CD4-positive, alpha-beta T cell treated with Interleukin-1 beta for 1 hour (primary cell): ENCODE measurements at places on chromosomes 2 and 18.
A peak's percentile ranks its signal among the peaks of the same experiment; 100 is the strongest.

DNA sequence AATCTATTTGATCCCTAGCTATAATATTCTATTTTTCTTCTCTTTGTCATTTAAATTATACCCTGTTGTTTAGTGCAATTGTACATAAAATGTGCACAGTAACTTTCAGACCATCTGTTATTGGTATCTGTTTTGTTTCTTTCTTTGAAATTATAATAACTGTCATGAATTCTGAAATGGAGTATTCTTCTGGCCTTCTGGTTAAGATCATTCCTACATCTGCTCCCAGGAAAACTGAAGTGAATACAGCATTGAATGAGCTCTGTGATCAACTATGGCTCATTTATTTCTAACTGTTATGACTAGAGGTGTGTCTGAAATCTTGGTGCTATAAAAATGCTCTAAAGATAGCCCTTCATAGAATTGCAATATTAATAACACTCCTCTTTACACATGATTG, 788.4 kb upstream of the TMEFF2 start:
- no peak for DNase-seq

DNA sequence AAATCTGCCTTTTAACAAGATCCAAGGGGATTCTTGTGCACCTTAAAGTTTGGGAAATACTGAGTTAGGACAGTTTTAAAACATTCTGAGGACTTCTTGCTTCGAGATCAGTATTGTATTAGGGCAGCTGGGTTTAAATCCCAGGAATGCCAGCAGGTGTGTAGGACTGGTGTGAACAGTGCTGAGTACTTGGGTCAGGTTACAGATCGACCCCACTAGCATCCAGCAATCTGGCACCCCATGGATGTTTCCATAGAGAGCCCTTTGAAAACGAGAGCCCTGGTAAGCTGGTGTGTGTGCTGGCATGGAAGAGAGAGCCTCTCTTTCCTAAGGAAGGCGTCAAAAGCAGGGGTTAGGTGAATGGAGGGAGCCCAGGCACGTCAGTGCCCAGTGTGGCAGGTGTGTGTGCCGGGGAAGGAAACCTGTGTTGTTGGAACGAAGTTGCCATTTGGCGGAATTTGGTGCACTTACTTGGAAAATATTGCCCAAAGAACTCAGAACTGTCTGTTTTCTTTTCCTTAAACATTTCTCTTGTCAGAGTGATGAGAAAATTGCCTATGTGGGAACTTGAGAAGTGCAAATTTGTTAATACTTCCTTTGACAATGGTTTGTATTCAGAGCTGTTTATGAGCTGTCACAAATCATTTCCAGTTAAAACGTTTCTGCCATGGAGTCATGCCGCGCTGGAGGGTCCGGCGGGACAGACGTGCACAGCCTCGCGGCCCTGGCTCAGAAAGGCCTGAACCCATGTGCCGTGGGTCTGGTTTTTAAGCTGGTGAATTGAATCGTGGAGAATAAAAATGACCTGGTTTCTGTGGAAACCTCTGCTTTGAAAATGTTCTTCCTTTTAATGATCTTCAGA, 38.1 kb downstream of the LDLRAD4 start:
- no peak for DNase-seq

DNA sequence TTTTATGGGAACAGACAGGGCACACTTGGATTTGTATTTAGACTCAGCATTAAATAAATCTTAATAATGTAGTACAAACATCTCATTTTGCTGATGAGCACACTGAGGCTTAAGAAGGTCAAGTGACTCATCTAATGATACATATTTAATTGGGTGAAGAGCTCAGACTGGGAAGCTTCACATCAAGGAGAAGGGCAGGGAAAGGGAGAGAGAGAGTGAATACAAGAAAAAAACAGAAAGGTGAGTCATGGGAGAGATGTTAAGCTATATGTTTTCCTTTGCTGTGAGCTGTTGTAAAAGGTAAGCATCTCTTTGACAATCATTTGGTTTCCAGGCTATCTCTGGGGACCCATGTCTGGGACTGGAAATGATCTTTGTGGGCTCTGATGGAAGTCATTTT, 277.8 kb downstream of the SETBP1 start:
- no peak for DNase-seq

GRCh38 chr2:82224301-82224940, 1919.9 kb upstream of the LRRTM1 start:
- DNase-seq = no peak

- DNase-seq = no peak
Measured at GRCh38 chr2:231222318-231223000, 24.0 kb downstream of the ARMC9 start.

- peak; percentile 18 for DNase-seq
Measured at GRCh38 chr2:172806493-172806892, 70.8 kb downstream of the RAPGEF4 start.

GRCh38 chr2:122261911-122262310, 506.5 kb downstream of the TSN start:
- no peak for DNase-seq

DNA sequence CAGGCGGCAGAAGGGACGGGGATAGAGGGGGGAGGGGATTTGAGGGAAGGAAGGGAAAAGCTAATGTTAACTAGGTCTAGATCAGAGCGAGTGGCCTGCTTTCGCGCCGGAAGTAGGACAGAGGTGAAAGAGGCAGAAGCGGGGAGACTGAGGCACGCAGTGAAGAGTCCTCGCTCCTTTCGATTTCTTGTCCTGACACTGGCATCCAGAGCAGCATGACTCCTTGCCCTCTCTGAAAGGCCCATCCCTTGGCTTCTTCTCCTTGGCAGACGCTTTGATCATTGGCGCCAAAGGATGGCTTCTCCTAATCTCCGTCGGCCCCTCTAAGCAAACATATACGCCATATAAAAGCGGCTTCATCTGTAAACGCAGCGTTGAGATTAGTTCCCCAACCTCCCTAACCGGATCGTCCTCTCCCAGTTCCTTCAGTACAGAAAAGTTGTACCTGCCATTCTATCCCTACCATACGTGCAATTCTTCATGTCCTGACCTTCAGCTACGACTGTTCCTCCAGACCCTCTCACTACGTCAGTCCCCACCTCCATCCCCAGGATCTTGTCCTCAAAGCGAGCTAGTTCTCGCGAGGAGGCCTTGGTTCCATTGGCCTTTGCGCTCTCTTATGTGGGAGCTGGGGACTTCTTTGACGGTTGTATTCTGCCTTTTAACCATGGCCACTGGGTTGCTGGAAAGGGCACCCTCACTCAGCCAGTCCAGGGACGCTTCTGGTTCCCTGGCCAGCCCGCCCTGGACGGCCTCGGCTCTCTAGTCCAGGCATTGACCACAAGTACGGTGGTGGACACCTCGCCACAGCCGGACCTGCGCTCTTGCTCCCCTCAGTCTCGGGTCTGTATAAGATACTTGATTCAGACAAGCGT, 857 bp upstream of the NEUROD1 start:
- no peak for DNase-seq

DNA sequence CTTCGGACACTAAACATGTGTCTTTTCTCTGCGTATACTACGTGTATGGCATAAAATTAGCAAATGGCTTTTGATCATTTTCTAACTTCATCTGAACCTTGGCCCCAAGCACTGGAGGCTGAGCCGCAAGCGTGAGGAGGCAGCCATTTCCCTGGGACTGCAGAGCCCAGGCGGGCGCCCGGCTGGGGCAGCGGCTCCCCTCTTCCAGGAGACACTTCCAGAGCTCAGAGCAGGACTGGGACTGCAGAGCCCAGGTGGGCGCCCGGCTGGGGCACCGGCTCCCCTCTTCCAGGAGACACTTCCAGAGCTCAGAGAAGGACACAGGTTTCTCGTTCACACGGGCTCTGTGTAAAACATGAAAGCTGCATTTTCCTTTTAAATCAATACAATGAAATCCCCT, 484.1 kb upstream of the SALL3 start:
- no peak for DNase-seq

DNA sequence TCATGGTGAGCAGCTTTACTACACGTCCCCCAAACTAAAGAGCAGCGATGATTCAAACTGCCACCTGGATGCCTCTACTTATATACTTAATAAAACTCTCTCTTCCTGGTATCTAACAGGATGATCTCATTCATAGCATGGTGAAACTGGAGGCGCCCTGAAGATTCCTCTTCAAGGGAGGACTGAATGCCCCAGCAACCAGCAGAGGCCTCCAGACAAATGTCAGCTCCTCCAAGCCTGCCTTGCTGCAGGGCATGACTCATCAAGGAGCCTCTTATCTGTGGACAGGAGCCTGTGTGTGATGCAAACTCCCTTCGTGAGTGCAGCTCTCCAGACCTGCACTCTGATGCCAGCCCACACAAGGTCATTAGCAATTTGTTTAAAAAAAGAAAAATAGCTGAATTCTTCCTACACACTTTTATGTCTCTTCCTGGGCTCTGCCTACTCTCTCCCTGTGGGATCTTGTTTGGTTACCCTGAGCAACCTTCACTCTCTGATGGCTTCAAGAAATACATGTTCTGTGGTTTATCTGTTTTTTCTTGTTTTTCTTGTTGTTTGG, 30.2 kb downstream of the LONRF2 start:
- no peak for DNase-seq

GRCh38 chr18:7821784-7822183, 254.7 kb downstream of the PTPRM start:
- DNase-seq = no peak

DNA sequence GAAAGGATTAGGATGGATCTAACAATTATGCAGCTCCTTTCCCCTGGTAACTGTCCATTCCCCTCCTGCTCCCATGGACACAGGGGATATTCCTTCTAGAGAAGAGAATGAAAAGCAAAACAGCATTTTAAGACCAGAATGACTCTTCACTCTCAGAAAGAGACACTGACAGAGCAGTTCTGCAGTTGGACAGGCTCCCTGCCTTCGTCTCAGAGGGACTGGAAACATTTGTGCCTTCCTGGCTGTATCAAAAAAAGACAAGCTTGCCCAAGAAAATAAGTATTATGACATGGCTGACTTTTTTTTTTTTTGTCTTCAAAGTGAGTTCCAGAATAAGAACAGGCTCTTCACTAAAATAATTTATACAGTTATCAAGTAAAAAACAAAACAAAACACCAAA, 9.5 kb downstream of the PID1 start:
- DNase-seq = no peak

GRCh38 chr2:8202132-8202531, 479.7 kb upstream of the ID2 start:
- no peak for DNase-seq

GRCh38 chr2:179170901-179171300, 93.7 kb downstream of the SESTD1 start:
- no peak for DNase-seq

DNA sequence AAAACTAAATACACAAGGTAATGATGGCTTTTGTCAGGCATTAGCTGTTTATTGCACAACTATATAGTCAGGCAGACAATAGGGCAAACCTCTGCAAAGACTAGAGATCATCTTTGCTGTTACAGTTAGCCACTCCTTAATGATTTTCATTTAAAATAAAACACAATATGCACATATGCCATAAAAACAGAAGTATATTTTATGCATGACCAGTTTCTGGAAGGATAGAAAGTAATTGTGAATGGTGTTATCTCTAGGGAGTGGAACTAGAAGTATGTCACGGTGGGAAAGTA, 102.0 kb downstream of the CHN1 start:
- DNase-seq = no peak

DNA sequence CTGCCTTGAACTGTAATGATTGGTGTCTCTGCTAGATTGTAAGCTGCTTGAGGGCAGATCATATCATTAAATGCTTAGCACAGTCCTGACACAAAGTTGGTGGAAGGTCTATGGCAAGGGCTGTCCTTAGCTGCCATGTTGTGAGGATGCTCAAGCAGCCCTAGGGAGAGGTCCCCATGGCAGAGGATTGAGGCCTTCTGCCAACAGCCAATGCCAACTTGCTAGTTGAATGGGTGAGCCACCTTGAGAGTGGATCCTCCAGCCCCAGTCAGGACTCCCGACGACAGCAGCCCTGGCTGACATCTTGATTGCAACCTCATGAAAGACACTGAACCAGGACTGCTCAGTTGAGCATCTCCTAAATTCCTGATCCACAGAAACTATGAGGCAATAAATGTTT, 115.3 kb upstream of the SMAD2 start:
- DNase-seq = no peak

DNA sequence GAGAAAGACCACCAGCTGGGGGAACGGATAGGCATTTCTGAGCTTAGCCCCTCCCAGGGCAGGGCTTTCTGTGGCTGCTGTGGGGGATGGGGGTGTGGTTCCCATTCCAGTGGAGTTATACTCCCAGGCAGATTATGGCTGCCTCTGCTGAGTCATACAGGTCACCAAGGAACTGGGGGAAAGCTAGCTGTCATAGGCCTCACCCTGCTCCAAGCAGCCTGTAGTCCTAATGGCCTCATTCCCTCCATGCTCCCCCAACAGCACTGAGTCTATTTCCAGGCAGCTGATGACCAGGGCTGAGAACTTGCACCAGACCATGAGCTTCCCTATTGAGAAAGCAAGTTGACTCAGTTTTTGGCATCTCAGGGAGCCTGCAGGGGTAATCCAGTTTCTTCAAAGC, 87.1 kb downstream of the GPR39 start:
- no peak for DNase-seq

DNA sequence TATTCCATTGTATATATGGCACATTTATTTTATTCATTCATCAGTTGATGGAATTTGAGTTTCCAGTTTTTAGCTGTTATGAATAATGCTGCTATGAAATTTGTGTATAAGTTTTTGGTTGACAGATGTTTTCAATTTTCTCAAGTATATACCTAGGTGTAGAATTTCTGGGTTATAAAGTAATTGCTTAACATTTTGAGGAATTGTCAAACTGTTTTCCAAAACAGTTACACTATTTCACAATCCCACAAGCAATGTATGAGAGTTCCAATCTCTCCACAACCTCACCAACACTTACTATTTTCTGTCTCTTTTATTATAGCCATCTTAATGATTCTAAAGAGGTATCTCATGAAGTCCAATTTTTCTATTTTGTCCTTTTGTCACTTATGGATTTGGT, 12.5 kb upstream of the WDSUB1 start:
- no peak for DNase-seq

DNA sequence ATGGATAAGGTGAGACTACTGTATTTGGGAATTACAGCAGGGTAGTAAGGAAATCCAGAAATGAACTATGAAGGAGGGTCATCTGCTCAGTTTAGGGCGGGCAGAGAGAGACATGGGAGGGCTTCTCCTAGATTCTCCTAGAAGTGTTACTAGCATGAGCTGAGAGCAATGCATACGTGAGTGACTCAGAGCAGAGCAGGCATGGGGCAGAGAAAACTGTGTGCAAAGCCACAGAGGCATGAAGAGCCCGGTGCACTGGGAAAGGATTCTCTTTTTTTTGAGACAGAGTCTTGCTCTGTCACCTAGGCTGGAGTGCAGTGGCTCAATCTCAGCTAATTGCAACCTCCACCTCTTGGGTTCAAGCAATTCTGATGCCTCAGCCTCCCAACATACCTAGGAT, 116.2 kb downstream of the SOCS6 start:
- DNase-seq = no peak

DNA sequence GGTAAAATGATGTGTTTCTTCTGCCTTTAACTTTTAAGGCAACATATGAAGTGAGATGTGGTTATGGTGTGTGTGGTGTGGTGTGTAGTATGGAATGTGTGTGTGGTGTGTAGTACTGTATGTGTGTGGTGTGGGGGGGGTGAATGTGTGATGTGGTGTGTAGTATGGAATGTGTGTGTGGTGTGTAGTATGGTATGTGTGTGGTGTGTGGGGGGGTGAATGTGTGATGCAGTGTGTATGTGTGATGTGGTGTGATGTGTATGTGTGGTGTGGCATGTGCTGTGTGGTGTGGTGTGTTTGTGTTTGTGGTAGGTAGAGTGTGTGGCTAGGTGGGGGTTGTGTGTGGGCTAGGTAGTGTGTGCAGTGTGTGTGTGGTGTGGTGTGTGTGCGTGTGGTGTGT, 17.2 kb upstream of the ARL4C start:
- no peak for DNase-seq

- DNase-seq = no peak
Measured at GRCh38 chr2:221153226-221153625, 418.9 kb downstream of the EPHA4 start.

GRCh38 chr2:20291106-20291564, 59.5 kb downstream of the PUM2 start:
- DNase-seq = peak; percentile 27
